ENCODE measurements at places on chromosomes 3 and 15. TPM values are rescaled to one million over a fixed set of nuclear protein-coding genes. Genes with fewer than 3 reads are reported as not detected.

Gene TMEM158
- total RNA-seq, result 15.0 TPM

GRCh38 chr3:124438813-124439212, 291.4 kb upstream of the UMPS start:
- DNase-seq, result no peak

Gene RGMA
- 5.6 TPM for total RNA-seq

Gene SST
- not detected for total RNA-seq

Gene CISH
- 15.1 TPM for total RNA-seq

Gene SPTBN5
- 2.4 TPM for total RNA-seq

Gene FBXW12
- not detected for total RNA-seq
